Gastroesophageal sphincter (tissue), 4 donors: ENCODE measurements at places on chromosomes 5 and 9. TPM values are rescaled to one million over a fixed set of nuclear protein-coding genes. Genes with fewer than 3 reads are reported as not detected.

NEURL1B gene
- total RNA-seq = 21.7 TPM

FOXD4 gene
- total RNA-seq = 0.35 TPM

MPDZ gene
- 75.2 TPM for total RNA-seq

GABRA6 gene
- total RNA-seq = not detected

FOXD4L4 gene
- total RNA-seq = not detected

STPG3 gene
- total RNA-seq = not detected

PPP3R2 gene
- total RNA-seq = not detected

ADAMTS6 gene
- 2.6 TPM for total RNA-seq

C9orf50 gene
- total RNA-seq = not detected

ENTREP1 gene
- total RNA-seq = 11.3 TPM

UNC13B gene
- 29.6 TPM for total RNA-seq

FBP1 gene
- 6.3 TPM for total RNA-seq
